Common myeloid progenitor, CD34-positive (primary cell): ENCODE measurements at places on chromosomes 3 and 15.

DNA sequence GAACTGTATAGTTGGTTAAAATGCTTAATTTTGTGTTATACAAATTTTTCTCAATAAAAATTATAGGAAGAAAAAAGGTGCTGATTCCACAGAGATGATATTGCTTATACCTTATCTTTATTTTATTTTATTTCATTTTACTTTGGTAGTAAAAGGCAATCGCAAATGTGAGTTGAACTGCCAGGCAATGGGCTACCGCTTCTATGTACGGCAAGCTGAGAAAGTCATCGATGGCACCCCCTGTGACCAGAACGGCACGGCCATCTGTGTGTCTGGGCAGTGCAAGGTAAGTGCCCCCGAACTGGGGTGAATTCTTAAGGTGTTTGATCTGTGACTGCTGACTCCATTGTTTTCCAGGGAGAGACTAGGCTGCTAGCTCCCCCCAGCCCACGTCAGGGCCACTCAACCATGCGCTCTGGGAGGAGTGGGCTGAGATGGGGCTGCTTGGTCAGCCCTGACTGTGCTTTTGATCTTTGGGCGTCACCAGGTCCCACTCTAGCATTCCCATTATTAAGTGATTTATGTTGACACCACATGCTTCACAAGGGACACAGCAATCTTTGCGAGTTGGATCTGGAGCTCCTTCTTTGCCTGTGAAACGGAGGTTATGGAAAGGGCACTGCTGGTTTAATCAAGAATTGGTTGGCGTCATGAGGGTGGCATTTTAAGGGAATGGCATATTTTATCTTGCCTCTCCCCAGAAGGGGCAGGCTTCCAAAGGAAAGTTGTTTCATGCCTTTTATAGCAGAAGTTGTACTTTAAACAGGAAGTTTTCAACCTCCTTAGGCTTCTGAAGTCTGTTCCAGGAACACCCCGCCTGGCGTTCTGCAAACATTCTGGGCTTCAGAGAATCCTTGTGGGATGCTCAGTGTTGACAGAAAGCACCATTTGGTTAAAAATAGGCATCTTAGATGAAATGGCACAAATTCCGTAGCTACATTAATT, 296.5 kb downstream of the THSD4 start:
- peak; percentile 19 for DNase-seq

DNA sequence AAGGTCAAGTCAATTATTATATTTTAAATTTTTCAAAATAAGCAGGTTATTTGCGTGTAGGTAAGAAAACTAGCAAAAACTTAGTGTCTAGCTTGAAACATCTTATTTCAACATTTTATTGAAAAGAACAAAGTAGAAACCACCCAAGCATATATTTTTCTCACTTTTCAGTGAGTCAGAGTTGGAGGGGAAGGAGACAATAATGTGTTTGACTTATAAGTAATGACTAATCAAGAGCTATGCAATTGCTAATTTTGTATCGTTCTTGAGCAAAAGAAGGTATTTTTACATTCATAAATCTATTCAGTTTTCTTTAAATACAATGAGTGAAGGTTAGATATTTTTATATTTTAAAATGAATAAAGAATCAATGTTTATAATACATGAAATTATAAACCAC, 54.4 kb upstream of the P2RY1 start:
- no peak for DNase-seq

- DNase-seq = no peak
Observed at GRCh38 chr15:50758712-50759205, 6.7 kb downstream of the SPPL2A start.

- no peak for DNase-seq
Observed at GRCh38 chr3:45573591-45573990, 21.0 kb upstream of the LIMD1 start.

DNA sequence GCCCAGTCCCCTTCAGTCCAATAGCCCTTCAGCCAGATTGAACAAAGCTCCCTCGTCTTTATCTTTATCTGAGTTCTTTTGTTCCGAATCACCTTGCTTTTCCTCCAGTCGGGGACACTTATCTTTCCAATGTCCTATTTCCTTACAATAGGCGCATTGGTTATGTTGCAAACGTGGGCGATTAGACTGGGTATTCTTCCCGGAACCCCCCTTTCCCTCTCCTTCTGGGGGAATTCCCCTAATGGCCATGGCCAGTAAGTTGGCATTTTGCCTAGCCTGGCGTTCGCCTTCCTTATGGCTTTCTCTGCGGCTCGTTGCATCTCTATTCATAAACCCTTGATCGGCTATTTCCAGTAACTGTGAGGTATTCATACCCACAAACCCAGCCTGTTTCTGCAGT, 82.2 kb upstream of the VEPH1 start:
- no peak for DNase-seq

- no peak for DNase-seq
Observed at GRCh38 chr3:150494411-150494977, 51.8 kb downstream of the SERP1 start.

GRCh38 chr15:47244361-47244760, 472.9 kb upstream of the SEMA6D start:
- DNase-seq = no peak

DNA sequence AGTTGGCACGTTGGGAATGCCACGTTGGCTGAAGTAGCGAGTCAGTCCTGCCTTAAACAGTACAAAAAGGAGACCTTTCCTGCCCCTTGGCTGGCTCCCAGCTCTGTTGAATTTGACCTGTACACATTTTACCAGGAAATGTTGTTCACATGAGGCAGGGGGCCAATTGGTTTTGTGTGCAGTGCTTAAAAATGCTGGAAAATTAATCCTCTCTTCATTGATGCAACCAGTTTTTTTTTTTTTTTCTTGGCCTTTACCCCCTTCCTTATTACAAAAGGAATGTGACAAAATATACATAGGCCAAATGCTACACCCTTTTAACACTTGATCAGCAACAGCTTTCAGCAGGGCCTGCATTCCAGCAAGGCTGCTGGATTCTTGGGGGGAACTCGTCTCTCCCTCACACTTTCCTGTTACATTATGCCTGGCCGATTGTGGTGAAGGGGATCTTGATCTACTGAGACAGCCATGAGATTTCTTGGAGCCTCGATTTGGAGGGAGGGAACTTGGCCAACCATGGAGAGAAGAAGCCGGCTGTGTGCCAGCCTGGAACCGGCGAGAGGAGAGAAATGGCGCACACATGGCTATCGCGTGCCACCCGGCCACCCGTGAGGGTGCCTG, 93.1 kb downstream of the DNASE1L3 start:
- no peak for DNase-seq

DNA sequence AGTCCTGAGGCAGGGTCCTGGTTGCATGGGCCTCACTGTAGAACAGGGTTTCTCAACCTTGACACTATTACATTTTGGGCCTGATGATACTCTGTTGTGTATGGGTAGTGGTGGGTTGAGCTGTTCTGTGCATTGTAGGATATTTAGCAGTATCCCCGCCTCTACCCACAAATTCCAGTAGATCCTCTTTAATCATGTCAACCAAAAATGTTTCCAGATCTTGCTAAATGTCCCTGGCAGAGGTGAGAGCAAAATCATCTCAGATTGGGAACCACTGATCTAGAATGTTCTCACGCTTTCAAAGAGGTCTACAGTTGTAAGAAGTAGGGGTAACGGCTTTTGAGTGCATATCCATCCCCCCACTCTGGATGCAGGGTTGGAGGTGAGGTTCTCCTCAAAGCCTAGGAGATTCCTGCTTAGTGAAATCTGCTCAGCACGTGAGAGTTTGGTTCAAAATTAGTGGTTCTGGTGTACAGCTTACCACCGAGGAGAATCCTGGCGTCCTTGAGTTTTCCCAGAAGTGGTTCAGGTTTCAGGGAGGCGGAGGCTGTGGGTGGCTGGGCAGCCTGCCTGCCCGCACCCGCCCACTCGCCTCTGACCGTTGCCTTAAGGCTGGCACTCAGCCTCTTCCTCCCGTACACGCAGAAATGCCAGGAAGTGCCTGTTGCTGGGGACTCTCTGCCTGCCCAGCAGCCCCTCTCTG, 5.3 kb downstream of the ACVR2B start:
- DNase-seq = no peak

DNA sequence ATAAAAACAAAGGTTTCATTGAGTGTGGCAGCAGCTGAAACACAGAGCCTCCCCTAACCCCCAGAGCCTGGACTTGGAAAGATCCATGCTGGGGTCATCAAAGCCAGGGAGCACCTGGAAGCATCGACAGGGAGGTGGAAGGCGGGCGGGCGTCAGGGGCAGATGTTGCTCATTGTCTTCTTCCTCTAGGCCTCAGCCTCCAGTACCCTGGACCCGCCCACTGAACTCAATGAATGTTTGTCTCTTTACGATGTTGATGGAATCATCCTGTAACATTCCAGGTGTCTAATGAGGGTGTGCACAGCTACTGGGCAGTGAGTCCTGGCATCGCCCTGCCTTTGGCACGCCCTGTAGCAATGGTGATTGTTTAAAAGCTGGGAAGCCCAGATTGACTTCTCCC, 9.8 kb downstream of the GP5 start:
- DNase-seq = no peak
